ENCODE measurements at places on chromosomes 1 and 21.

- no peak for DNase-seq
These were observed 152.7 kb downstream of the CASZ1 start for GRCh38 chr1:10643607-10644306.

DNA sequence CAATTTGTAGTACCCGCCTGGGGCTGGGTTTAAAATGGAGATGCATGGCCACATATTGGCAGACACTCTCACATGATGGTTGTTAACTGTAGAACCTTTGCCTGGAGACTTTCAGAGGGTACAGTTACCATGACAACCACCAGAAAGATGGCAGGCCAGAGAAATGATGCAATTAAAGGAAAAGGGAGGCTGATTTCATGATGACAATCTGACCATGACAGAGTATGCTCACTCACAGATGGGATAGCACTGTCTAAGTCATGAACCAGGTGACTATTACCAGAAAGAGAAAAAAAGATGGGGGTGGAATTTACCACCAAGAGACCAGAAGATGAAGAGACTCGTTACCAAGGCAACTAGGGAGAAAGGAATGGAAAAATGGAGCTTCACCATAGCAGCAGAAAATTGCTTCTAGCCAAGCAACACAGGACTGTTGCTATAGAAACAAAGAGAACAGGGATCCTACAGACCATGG lies 3.5 kb upstream of the TRIT1 start:
- no peak for DNase-seq

DNA sequence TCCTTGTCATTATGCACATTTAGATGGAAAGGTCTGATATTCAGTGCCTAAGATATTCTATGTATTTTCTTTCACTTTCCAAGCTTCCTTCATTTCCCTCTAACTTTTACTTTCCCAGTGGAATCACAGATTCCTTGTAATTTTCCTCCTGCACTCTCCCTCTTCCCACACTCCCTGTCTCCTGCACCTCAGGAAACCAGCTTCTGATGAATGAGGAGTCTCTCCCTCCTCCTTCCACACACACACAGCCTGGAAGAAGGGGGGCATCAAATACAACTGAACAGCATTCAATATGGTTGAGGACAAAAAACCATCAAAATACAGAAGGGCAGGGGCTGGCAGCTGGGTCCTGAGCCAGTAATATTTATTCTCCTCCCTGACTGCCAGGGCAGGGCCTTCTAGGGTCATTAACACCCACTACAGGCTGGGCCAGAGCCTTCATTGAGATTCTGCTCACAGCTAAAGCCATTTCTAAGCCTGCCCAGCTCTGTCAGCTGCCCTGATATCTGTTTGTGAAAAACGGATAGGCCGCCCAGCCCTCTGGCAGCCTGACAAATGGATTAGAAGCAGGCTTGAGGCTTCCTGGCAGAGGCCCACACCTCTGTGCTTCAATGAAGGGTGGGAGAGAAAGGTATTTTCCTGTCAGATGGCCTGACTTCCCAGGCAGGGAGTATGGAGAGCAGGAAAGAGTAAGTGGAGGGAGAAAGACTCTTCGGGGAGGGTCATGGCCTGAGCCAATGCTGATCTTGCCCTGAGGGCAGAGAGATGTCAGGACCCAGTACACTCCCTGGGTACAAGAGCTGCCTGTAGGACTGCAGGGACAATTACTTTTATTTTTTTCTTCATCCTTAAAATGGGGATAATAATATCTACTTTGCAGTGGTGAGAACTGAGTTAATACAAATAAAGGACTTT lies 138.9 kb upstream of the SPATA6 start:
- DNase-seq = no peak

DNA sequence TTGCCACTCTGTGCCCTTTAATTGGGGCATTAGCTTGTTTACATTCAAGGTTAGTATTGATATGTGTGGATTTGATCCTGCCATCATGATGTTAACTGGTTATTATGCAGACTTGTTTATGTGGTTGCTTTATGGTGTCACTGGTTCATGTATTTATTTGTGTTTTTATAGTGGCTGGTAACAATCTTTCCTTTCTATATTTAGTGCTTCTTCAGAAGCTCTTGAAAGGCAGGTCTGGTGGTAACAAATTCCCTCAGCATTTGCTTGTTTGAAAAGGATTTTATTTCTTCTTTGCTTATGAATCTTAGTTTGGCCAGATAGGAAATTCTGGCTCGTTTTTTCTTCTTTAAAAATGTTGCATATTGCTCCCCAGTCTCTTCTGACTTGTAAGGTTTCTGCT lies 215.4 kb downstream of the ZC3H11B start:
- DNase-seq = no peak

GRCh38 chr1:61089741-61090140 lies 7.4 kb downstream of the NFIA start:
- DNase-seq = no peak

DNA sequence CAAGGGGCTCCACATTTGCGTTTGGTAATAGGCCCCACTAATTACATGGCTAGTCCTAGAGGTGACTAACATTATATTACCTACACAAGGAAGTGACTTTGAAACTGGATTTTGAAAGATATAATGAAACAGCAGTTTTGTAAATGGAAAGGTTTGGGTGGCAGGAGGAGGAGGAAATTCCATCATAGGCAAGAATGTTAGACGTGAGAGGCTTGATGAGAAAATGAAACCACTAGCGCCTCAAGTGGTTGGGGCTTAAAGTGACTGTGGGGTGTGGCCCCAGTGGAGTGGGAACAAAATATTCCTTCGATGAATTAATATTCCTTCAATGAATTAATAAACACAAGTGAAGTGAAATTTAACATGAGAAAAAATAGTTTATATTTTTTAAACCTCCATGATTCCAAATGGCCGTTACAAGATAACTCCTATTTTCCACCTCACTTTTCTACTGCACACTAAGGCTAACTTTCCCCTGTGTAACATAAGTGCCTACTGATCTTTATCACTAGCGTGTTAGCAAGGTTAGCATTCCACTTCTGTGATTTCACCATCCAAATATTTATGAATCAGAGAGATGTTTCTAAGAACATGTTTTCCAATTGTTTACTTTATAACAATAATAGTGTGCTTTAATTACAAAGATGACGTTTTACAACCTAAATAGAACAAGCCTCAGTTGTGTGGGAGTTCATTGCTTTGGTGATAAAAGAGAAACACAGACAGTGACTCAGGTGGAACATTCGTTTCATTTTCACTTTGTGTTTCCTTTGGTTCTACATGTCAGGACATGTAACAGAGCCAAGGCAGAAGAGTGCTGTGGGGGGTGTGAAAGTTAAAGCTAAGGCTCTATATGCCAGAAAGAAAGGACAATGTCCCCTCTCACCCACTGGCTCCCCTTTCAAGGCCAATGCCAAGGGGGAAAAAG lies 12.5 kb upstream of the ATF3 start:
- DNase-seq = peak; percentile 88

GRCh38 chr1:90133133-90133532 lies 138.2 kb downstream of the ZNF326 start:
- DNase-seq = no peak

DNA sequence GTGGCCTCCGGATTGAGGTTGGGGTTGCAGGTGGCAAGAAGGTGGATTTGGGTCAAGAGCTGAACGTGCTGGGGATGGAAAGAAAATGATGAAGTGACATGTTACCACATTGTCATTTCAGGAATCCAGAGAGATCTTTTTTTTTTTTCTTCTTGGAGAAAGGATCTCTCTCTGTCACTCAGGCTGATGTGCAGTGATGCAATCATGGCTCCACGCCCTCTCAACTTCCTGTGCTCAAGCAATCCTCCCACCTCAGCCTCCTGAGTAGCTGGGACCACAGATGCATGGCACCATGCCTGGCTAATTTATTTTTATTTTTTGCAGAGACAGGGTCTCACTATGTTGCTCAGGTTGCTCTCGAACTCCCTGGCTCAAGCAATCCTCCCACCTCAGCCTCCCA lies 80.6 kb downstream of the GON4L start:
- no peak for DNase-seq

- no peak for DNase-seq
These were observed 527.8 kb downstream of the MATN1 start for GRCh38 chr1:30195424-30196134.

DNA sequence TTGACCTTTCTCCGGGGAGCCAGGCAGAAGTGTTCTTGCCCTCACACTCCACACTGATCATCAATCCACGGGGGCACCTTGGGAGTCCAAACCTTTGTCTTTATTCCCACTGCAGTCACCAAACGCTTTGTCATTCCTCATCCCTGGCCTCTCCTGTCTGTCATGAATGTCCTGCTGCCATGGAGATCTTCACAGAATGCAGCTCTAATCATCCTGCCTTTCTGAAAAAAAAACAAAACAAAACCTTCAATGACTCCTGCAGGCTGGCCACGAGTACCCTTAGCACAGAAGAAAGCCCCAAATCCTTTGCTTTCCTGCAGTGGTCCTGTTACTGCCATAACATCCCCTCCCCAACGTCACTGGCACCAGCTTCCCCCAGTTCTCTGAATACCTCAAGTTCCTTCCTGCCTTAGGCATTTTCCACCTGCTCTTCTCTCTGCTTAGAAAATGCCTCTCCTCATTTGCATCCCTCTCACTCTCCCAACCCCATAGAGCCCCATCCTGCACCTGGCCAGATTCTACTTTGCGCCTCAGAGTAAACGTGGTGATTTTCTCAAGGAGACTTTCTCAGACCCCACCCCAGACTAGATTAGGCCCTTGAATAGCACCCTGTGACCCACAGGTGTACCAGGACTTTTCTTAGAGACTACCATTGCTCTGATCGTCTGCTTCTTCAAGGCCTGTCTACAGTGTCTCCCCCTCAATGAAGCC lies 131.2 kb downstream of the AK5 start:
- no peak for DNase-seq

GRCh38 chr1:221067721-221068120 lies 188.5 kb downstream of the HLX start:
- no peak for DNase-seq

GRCh38 chr1:13775459-13775858 lies 75.5 kb downstream of the PRDM2 start:
- DNase-seq = no peak

GRCh38 chr1:66394603-66395002 lies 139.3 kb upstream of the SGIP1 start:
- DNase-seq = no peak

DNA sequence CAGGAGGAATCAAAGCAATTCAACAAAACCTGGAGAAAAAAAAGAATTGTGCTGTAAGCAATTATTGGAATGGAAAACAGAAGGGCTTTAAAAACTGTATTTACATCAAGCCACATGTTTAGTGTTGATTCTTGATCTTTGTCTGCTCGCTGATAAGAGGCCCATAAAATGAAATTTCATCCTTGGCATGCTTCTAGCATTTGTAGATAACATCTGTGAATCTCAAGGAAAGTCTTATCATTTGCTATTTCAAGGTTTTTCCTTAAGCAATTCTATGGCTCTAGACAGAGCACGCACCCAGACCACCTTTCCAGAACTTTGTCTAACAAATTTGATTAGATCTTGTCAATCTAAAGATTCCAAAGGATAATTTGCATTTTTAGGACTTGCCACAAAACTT lies 181.0 kb upstream of the FGGY start:
- no peak for DNase-seq

DNA sequence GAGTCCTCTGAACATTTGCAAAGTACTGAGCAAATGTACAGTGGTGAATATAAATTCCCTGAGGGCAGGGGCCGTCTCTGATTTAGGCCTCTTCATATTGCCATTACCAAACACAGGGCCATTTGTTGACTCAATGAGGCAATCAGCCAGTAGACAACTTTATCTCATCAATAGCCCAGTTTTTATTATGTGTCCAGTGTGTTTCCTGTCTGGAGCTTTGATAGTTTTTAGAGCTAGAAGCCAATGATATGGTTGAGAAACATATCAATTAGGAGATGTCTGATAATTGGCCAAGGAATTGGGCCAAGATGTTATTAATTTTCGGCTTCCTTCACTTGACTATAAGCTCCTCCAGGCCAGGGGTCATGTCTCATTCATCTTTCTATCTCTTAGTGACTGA lies 163.0 kb downstream of the ROR1 start:
- DNase-seq = no peak

- no peak for DNase-seq
These were observed 3.5 kb upstream of the TIAM1 start for GRCh38 chr21:31347435-31348032.

DNA sequence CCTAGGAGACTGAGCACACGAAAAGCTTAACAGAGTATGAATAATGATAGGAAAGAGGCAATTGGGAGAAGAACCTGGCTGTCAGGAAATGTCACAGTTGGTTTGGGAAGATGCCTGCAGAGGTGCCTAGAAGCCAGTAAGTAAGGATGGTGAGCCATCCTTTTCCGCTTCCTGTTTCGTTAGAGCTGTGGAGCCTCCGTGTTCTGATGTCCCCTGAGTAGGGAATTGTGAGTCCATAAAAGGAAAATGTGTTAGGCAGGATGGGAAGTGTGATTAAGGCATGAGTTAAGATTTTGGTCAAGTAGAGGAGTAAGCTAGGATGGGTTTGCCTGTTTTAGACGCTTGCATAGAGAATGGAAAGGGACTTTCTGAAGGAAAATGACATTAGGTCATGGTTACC lies 9.0 kb downstream of the CLIC4 start:
- DNase-seq = no peak

DNA sequence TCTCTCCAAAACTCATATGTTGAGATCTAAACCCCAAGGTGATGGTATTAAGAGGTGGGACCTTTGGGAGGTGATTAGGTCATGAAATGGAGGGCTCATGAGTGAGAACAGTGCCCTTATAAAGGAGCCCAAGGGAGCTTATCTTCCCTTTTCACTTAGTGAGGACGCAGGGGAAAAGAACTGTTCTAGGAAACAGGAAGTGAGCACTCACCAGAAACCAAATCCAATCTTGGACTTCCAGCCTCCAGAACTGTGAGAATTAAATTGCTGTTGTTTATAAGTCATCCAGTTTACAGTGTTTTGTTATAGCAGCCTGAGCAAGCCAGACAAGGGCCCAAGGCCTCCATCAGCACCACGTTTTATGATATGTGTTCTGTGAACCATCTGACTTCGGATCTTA lies 60.3 kb upstream of the LRRC8D start:
- no peak for DNase-seq

DNA sequence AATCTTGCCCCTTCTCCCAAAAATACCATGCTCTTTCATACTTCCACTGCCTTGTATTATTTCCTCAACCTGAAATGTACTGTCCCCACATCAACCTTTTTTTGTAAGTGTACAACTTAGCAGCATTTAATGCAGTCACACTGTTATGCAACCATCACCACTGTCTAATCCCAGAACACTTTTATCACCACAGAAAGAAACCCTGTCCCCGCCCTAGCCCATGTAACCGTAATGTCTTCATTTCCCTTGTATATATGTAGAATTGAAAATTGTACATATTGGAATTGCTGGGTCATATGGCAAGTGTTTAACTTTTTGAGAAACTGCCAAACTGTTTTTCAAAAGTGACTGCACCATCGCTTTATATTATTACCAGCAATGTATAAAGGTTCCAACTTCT lies 37.4 kb downstream of the PTP4A2 start:
- no peak for DNase-seq

DNA sequence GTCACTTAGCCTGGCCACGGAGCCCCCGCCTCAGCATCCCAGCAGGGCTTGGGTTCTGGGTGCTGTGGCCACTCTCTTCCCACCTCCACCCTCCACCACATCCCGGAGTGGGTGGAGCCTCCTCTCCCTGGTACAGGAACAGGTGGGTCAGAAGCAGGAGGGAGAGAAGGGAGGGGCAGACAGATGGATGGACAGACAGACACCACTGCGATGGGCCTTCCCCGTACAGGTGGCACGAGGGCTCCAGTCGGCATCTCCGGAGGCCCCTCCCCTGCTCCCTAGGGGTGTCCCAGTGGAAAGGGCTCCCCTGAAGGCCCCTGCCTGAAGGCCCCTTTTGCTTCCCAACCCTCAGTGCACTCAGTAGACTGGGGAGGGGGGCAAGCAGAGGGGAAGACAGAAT lies 96.9 kb upstream of the TARDBP start:
- no peak for DNase-seq

Data from GM04504 (cell line).